ENCODE measurements at places on chromosomes 6 and 20. TPM values are rescaled to one million over a fixed set of nuclear protein-coding genes. Genes with fewer than 3 reads are reported as not detected.

- no peak for DNase-seq
These were observed 372.0 kb downstream of the PREX1 start for GRCh38 chr20:48455651-48456365.

GRCh38 chr6:16969699-16970655 lies 131.9 kb upstream of the STMND1 start:
- DNase-seq = no peak

GRCh38 chr20:23119456-23120216 lies 33.5 kb upstream of the CD93 start:
- DNase-seq = no peak

DNA sequence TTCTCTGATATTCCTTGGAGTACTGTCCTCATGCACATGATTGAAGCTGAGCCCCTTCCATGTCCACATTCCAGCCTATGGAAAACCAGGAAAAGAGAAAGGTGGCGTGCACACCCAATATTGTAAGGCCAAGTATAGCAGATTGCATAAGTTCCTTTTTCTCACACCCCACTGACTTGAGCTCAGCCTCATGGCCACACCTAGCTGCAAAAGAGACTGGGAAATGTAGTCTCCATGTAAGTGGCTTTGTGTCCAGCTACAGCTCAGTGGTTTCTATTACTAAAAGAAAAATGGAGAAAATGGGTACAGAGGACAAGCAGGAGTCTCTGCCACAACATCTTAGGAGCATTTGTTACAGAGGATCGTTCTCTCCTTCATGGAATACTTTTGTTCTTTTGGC lies 10.8 kb upstream of the UST start:
- DNase-seq = no peak

DNA sequence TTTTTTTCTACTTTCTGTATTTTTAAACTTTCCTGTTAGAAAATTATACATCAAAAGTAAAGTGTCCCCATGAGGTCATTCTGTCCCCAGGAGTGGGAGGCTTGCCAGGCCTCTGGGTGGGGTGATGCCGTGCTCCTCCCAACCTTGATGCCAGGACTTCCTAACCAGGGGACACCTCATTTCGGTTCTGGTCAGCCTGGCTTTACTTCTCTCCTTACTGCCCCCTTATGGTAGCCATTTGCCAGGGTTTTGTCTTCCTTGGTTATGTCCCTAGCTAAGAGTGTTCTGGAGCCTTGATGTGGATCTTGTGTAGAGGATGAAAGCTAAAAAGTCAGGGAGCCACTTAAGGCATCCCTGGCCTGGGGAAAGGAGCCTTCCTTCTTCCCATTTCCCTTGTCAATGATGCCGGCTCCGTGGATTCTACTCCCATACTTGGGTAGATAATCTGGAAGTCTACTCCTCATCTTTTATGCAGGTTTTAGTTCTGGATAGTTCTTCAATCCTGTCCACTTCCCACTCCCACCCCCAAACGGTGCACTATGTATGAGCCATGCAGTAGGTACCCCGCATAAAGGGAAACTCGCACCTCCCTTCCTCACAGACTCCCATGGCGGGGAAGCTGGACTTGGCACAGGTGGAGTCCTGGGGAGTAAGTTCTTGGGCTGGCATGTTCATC lies 164.1 kb upstream of the SALL4 start:
- DNase-seq = no peak

DNA sequence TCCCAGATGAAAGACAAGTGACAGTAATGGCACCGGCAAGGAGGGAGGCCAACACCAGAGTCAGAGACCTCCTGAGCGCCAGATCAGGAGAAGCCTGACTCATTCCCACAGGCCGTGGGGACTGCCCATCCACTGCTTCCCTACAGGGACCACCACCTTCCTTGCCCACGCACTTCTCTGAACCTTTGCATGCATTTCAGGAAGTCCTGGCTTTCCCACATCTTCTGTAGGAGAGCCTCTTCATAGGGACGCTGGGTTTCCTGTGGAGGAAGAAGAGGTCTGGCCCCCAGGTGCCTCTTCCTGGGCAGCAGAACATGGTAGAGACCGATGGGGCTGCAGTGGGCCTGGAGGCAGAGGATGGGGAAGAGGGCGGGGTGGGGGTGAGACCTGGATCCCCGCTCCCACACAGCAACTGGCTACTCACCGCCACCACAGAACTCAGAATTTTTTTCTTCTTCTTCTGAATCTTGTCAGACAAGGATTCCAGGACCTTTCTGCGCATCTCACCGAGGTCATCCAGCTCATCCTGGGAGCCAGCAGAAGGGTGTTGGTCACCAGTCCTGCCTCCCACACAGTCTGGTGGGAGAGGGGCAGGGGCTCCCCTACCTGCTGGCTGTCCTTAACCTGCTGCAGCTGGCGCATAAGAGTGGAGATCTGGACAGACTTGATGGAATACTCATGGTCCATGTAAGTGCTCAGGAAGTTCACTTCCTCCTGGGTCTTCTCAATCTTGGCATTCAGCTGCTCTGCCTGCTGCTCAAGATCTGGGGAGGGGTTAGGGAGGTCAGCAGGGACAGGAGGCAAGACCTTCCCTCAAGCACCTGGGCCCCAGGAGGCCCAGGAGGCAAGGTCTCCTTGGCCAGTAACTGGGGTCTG lies 13.7 kb downstream of the C20orf96 start:
- DNase-seq = no peak

GRCh38 chr6:110547266-110547964 lies 71.0 kb upstream of the SLC22A16 start:
- DNase-seq = peak; percentile 46

GRCh38 chr6:3210024-3210610 lies 17.3 kb downstream of the TUBB2B start:
- no peak for DNase-seq

GRCh38 chr6:36769676-36770499 lies 69.4 kb downstream of the CPNE5 start:
- no peak for DNase-seq

B3GALT4 gene
- total RNA-seq = 7.0 TPM

RIPOR3 gene
- 1.8 TPM for total RNA-seq

OVOL2 gene
- total RNA-seq = 1.6 TPM

CLVS2 gene
- total RNA-seq = not detected

ID1 gene
- total RNA-seq = 237 TPM

Data from epithelial cell of proximal tubule (primary cell).